ENCODE measurements at places on chromosomes 6 and 20. TPM values are rescaled to one million over a fixed set of nuclear protein-coding genes. Genes with fewer than 3 reads are reported as not detected.

Gene TUBB2B
- total RNA-seq, result 0.98 TPM

- no peaks in the 10 kb centered on the region for H3K27me3 ChIP-seq
- no peak overlapping the region for H3K27ac ChIP-seq
- H3K36me3 ChIP-seq, result no peaks in the 10 kb centered on the region
- no peak for DNase-seq
- no peak overlapping the region for H3K4me3 ChIP-seq
- H3K4me1 ChIP-seq, result no peaks in the 10 kb centered on the region
Observed at GRCh38 chr6:8900056-8900455, 464.7 kb upstream of the SLC35B3 start.

DNA sequence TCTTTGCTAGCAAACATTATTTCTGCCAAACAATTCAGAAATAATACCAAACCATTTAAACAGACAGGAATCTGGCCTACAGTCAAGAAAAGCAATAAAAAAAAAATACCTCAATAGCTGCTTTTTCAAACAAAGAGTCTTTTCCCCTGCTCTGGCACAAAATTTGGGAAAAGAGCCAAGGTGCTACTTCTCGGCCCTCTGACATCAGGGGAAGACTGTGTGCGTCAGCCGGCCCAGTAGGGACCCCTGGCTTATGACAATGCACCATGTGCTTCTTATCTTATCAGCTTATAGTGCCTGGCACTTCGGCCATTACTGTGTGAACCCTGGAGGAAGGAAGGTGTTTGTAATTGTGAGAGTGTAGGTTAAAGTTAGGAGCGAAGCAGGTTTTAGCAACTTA, 89.4 kb downstream of the PDE10A start:
- no peak overlapping the region for H3K27ac ChIP-seq
- H3K36me3 ChIP-seq, result no peaks in the 10 kb centered on the region
- H3K4me3 ChIP-seq, result no peak overlapping the region
- peak; percentile 62 for DNase-seq

DNA sequence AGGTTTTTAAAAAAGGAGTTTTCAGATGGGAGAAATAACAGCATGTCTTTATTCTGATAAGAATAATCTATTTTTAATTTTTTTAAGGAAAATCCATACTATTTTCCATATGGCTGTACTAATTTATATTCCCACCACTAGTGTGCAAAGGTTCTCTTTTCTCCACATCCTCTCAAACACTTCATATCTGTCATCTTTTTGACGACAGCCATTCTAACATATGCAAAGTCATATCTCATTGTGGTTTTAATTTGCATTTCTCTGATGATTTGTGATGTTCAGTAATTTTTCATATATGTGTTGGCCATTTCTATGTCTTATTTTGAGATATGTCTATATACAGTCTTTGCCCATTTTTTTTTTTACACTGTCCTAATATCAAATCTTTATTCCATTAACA, 280.6 kb upstream of the RUNX2 start:
- no peak for DNase-seq
- no peaks in the 10 kb centered on the region for H3K4me1 ChIP-seq
- no peaks in the 10 kb centered on the region for H3K27me3 ChIP-seq
- no peak overlapping the region for H3K4me3 ChIP-seq

DNA sequence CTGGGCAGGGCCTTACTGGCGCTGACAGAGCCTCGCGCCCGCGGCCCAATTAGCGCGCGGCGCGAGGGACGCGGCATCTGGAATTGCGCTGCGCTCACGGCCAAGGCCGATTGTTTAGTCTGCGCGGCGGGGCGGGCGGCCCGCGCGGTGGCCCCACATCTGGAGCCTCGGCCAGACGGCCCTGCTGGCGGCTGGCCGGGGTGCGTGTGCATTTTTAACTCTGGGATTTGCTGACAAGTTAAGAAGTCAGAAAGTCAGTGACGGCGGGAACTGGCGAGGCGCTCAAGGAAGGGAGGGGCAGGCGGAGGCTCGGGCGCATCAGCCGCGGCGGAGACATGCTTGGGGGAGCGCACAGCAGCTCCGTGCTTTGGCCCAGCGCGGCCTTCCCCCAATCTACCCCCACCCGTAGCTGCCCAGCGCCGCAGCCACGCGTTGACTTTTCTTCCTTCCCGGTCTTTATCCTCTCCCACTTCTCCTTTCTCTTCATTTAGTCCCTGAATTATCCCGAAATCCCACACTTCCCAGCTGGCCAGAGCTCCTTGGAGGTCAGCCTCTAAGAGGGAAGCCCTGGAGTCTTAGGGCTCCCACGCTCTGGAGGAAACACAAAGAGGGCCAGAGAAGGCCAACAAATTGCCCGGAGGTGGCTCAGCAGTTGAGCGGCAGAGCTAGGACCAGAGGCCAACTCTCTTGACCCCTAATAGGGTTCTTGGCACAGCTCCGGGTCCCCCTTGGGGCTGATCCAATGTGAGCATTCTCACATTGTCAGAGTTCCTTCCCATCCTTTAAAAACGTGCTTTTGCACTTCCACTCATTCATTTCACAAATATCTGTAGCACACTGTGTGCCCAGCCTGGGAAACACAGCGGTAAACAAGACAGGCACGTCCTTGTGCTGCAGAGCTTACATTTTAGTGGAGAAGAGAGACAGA, 40.8 kb upstream of the FOXP4 start:
- H3K27ac ChIP-seq, result no peak overlapping the region
- no peak overlapping the region for H3K4me3 ChIP-seq
- no peaks in the 10 kb centered on the region for H3K4me1 ChIP-seq
- no peaks in the 10 kb centered on the region for H3K36me3 ChIP-seq

DNA sequence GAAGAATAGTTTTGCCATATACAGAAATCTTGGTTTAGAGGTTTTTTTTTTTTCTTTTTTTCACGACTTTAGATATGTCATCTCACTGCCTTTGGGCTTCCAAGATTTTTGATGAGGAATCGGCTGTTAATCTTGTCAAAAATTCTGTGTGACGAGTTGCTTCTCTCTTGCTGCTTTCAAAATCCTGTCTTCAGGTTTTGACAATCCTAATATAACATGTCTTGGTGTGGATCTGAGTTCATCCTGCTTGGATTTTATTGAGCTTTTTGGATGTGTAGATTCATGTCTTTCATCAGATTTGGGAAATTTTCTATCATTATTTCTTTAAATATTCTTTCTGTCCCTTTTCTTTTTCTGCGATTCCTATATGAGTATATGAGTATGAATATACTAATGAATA, 61.1 kb downstream of the PLCG1 start:
- no peaks in the 10 kb centered on the region for H3K36me3 ChIP-seq
- no peaks in the 10 kb centered on the region for H3K27me3 ChIP-seq
- no peak overlapping the region for H3K4me3 ChIP-seq
- H3K4me1 ChIP-seq, result peaks cover 5% of the 10 kb centered on the region
- no peak for DNase-seq

DNA sequence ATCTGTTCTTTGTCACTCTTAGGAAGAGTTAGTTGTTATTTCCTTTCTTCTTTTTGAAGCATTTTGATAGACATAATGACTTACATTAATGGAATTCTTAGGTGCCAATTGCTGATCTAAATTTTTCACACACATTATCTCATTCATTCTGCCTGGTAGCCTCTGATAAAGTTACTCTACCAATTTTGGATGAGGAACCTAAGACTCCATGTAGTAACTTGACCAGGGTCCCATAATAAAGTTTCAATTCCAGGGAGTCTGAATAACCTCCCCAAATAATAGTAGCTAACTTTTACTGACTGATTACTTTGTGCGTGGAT, 73.2 kb upstream of the CITED2 start:
- H3K27me3 ChIP-seq, result no peaks in the 10 kb centered on the region
- DNase-seq, result no peak
- no peak overlapping the region for H3K4me3 ChIP-seq
- H3K4me1 ChIP-seq, result peaks cover 26% of the 10 kb centered on the region
